ENCODE measurements at places on chromosomes 2 and 18. TPM values are rescaled to one million over a fixed set of nuclear protein-coding genes. Genes with fewer than 3 reads are reported as not detected.

DNA sequence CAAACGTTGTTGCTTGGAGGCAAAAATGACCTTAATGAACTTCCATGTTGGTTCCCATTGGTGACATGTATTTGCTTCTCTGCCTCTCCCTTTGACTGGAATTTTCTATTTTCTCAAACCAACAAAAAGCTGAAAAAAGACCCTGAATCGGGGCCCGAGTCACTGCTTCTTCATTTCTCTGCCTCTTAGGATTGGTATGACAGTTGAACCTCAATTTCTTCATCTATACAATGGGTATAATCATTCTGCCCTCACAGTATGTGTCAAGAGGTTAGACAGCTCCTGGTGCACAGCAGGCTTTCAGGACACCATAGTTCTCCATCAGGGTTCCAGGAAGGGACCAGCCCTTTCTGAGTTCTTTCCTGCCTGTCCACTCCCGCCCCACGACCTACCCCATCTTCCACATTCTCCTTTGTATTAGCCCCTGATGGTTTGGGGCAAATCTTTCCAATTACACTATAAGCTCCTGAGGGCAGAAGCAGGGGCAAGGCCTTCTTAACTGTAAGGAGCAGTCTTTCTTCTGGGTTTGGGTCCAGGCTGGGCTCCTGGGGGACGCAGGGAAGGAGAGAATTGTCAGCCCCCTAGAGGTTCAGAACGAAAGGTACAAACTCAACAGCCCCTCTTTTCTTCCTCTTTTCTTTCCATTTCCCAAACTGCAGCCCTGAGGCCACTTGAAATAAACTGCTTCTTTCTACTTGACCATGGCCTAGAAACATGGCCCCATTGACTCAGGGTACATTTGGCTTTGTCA is 6.3 kb upstream of the PKDCC start:
- H3K27me3 ChIP-seq = peaks cover 43% of the 10 kb centered on the region
- no peaks in the 10 kb centered on the region for H3K36me3 ChIP-seq
- no peak overlapping the region for H3K4me3 ChIP-seq
- H3K27ac ChIP-seq = no peak overlapping the region
- H3K4me1 ChIP-seq = no peaks in the 10 kb centered on the region

DNA sequence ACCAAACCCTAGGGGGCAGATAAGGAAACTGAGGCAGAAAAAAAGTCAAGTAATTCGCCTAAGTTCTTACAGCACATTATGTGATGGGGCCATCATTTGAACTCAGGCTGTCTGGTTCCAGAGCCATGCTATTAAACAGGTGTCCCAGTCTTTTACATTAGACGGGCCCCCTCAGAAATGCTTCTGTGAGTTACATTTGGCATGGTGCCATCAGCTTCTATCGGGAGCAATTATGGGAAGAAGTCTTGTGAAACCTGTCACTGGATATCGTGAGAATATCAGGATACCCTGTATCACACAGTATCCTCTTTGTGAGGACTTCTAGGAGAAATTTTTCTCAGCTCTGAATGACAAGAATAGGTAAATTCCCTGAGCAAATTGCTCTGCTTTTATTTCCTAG is 143.7 kb upstream of the NOSTRIN start:
- no peak overlapping the region for H3K4me3 ChIP-seq
- no peaks in the 10 kb centered on the region for H3K27me3 ChIP-seq
- DNase-seq = no peak
- no peak overlapping the region for H3K27ac ChIP-seq
- peaks cover 2% of the 10 kb centered on the region for H3K36me3 ChIP-seq

The ABCG8 gene
- total RNA-seq = not detected

The MAP3K19 gene
- not detected for total RNA-seq

DNA sequence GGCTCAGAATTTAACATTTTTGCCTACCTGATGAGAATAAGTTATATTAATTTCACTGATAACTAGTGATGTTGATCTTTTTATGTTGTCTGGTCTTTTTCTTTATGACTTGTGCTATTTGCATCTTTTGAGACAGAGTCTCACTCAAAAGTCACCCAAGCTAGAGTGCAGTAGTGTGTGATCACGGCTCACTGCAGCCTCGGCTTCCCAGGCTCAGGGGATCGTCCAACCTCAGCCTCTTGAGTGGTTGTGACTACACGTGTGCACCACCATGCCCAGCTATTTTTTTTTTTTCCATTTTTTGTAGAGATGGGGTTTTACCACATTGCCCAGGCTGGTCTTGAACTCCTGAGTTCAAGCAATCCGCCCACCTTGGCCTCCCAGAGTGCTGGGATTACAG is 7.5 kb downstream of the SMCHD1 start:
- peaks cover 61% of the 10 kb centered on the region for H3K4me1 ChIP-seq
- H3K27me3 ChIP-seq = no peaks in the 10 kb centered on the region
- DNase-seq = no peak
- H3K27ac ChIP-seq = peak overlapping the region; percentile 66
- peaks cover 45% of the 10 kb centered on the region for H3K36me3 ChIP-seq

- peaks cover 7% of the 10 kb centered on the region for H3K27me3 ChIP-seq
- H3K36me3 ChIP-seq = no peaks in the 10 kb centered on the region
- H3K4me1 ChIP-seq = no peaks in the 10 kb centered on the region
- no peak overlapping the region for H3K27ac ChIP-seq
- no peak for DNase-seq
These were observed 53.0 kb upstream of the GALNT3 start for GRCh38 chr2:165847001-165847400.

The PLCL1 gene
- 0.78 TPM for total RNA-seq

GRCh38 chr2:117702098-117702497 is 112.4 kb upstream of the DDX18 start:
- no peak for DNase-seq
- H3K4me1 ChIP-seq = no peaks in the 10 kb centered on the region
- H3K27me3 ChIP-seq = no peaks in the 10 kb centered on the region

DNA sequence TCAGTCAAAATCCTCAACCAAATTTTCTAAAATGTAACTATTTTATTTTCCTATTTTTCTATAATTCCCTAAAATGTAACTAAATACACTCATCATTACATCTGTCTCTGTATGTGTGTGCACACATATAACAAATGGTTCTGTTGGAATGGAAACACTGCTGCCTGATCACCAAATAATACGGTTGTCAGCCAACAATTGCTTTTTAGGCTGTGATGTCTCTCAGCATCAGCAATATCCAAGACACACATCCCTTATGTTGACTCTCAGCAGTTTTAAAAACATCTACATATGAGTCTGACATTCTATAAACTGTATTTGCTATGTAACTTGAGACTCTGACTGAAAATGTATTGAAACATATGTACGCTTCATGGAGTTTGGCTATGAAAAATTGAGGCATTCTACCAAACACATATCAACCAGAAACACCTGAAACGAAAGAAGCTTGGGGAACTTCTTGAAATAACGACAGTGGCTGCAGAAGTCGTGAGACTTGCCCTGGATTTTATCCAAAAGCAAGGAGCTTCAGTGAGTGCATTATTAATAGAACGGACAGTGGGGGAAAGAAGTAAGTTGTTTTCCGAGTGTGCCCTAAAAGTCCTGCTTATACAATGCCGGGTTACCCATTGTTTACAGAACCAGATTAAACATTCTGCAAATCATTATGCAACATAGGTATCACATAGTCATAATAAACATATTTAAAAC is 110.2 kb upstream of the ITGB6 start:
- peaks cover 9% of the 10 kb centered on the region for H3K4me1 ChIP-seq
- no peak overlapping the region for H3K27ac ChIP-seq
- no peaks in the 10 kb centered on the region for H3K27me3 ChIP-seq
- no peak overlapping the region for H3K4me3 ChIP-seq
- peaks cover 21% of the 10 kb centered on the region for H3K36me3 ChIP-seq

The RGPD4 gene
- not detected for total RNA-seq

GRCh38 chr18:6478121-6478520 is 63.4 kb upstream of the L3MBTL4 start:
- H3K4me3 ChIP-seq = no peak overlapping the region
- H3K36me3 ChIP-seq = no peaks in the 10 kb centered on the region
- H3K27me3 ChIP-seq = no peaks in the 10 kb centered on the region
- no peak for DNase-seq

DNA sequence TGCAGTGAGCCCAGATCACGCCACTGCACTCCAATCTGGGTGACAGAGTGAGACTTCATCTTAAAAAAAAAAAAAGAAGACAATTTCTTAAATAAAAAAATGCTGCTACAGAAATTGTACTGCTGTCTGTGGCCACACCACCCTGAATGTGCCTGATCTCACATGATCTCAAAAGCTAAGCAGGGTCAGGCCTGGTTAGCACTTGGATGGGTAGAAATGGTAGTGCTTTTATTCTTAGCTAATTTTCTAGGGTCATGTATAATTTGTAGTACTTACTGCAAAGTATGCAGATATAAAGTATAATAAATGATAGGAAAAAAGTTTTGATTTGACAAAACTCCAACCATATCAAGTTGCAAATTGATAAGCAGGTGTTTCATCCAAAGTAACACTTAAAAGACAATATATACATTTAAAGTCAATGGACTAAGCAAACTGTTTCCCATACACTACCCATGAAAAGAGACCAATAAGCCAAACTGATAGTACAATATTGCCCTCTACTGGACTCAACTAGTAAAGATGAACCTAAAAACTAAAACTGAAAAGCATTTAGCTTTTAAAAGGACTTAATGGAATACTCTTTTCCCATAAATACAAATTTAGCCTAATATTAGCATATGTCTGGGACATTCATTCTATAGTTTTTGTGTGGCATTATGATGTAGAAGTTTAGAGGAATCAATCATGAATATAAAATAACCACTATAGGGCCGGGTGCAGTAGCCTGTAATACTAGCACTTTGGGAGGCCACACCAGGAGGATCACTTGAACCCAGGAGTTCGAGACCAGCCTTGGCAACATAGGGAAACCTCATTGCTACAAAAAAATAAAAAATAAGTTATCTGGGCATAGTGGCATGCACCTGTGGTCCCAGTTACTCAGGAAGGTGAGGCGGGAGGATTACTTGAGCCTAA is 18.6 kb upstream of the PEX13 start:
- no peak overlapping the region for H3K27ac ChIP-seq
- H3K36me3 ChIP-seq = no peaks in the 10 kb centered on the region
- no peak overlapping the region for H3K4me3 ChIP-seq
